ENCODE measurements at places on chromosomes 6 and 20. TPM values are rescaled to one million over a fixed set of nuclear protein-coding genes. Genes with fewer than 3 reads are reported as not detected.

The C6orf163 gene
- 0.87 TPM for total RNA-seq

The ATP9A gene
- 1.6 TPM for total RNA-seq

The COX4I2 gene
- total RNA-seq, result 0.21 TPM

The SYNGAP1 gene
- total RNA-seq, result 8.3 TPM

The TBXT gene
- total RNA-seq, result 0.22 TPM

The TRERF1 gene
- total RNA-seq, result 9.7 TPM

The RNF182 gene
- 6.1 TPM for total RNA-seq

The RSPH4A gene
- not detected for total RNA-seq

The DEFB132 gene
- not detected for total RNA-seq

The SOBP gene
- 1.3 TPM for total RNA-seq

The CLVS2 gene
- total RNA-seq, result 0.94 TPM

The TSBP1 gene
- total RNA-seq, result not detected

The HSPA12B gene
- 0.97 TPM for total RNA-seq

The NKAIN2 gene
- 1.8 TPM for total RNA-seq

The SNAP91 gene
- total RNA-seq, result 0.67 TPM

The OR2J3 gene
- total RNA-seq, result not detected

The HLA-DRB5 gene
- not detected for total RNA-seq

The BPIFB4 gene
- not detected for total RNA-seq

The ZC2HC1B gene
- not detected for total RNA-seq

The FOXA2 gene
- total RNA-seq, result 19.3 TPM

The GSTA4 gene
- total RNA-seq, result 35.6 TPM

The FAM217A gene
- total RNA-seq, result not detected

The VSX1 gene
- total RNA-seq, result not detected

The RIMS1 gene
- total RNA-seq, result 0.70 TPM

The HRH3 gene
- total RNA-seq, result 1.9 TPM

The MRS2 gene
- 79.1 TPM for total RNA-seq

The MDFI gene
- total RNA-seq, result 205 TPM

The MLIP gene
- total RNA-seq, result not detected

The TJAP1 gene
- 25.3 TPM for total RNA-seq

The RUNX2 gene
- 0.18 TPM for total RNA-seq

The GJA10 gene
- not detected for total RNA-seq

The SPATA2 gene
- 11.5 TPM for total RNA-seq

The ARMH2 gene
- total RNA-seq, result not detected

The SRSF12 gene
- total RNA-seq, result 3.7 TPM

The MCHR2 gene
- not detected for total RNA-seq

The TDP2 gene
- total RNA-seq, result 15.6 TPM

The SPTLC3 gene
- under 0.01 TPM for total RNA-seq

Data from H7 (cell line).